ENCODE measurements at places on chromosomes 13 and 19. TPM values are rescaled to one million over a fixed set of nuclear protein-coding genes. Genes with fewer than 3 reads are reported as not detected.

RINL gene
- total RNA-seq: 4.7 TPM

TGFB1 gene
- total RNA-seq: 33.7 TPM

NAPSA gene
- total RNA-seq: 0.49 TPM

DNA sequence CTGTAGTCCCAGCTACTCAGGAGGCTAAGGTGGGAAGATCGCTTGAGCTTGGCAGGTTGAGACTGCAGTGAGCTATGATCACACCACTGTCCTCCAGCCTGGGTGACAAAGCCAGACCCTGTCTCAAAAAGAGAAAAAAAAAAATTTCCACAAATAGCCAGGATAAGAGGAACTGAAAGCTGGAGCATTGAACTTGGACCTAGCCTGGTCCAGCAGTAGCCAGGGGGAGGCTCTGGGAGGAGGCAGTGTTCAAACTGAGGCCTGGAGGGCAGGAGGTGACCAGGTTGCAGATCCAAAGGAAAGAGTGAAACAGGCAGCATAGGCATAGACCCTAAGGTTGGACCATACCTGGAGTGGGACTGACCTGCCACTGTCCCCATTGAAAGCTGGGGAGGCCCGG, 26.9 kb upstream of the PIK3R2 start:
- H3K36me3 ChIP-seq: peaks cover 33% of the 10 kb centered on the region
- H3K4me3 ChIP-seq: no peak overlapping the region
- no peak for DNase-seq
- no peaks in the 10 kb centered on the region for H3K27me3 ChIP-seq
- H3K27ac ChIP-seq: no peak overlapping the region

DNA sequence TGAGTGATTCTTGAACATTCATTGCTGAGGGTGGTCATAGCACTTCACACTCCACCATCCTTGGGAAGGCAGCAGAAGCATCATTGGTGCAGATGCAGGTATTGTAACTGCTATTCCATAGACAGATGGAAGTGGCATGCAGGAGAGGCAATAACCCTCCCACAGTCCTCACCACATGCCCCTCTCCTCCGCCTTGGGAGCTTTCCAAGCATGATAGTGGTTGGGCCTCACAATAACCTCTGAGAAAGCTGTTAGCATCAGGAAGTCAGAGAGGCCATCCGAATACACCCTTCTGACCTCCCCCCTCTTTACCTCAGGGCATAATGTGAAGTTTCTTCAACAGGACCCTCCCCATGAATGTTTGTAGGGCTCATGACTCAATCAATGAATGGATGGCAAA, 177.9 kb downstream of the KATNAL1 start:
- H3K27ac ChIP-seq: no peak overlapping the region
- H3K4me3 ChIP-seq: no peak overlapping the region
- peaks cover 33% of the 10 kb centered on the region for H3K4me1 ChIP-seq
- DNase-seq: no peak

GRCh38 chr19:31066385-31066784, 282.9 kb downstream of the TSHZ3 start:
- DNase-seq: peak; percentile 66
- no peak overlapping the region for H3K27ac ChIP-seq
- no peaks in the 10 kb centered on the region for H3K36me3 ChIP-seq
- no peak overlapping the region for H3K4me3 ChIP-seq
- H3K4me1 ChIP-seq: peaks cover 4% of the 10 kb centered on the region

DNA sequence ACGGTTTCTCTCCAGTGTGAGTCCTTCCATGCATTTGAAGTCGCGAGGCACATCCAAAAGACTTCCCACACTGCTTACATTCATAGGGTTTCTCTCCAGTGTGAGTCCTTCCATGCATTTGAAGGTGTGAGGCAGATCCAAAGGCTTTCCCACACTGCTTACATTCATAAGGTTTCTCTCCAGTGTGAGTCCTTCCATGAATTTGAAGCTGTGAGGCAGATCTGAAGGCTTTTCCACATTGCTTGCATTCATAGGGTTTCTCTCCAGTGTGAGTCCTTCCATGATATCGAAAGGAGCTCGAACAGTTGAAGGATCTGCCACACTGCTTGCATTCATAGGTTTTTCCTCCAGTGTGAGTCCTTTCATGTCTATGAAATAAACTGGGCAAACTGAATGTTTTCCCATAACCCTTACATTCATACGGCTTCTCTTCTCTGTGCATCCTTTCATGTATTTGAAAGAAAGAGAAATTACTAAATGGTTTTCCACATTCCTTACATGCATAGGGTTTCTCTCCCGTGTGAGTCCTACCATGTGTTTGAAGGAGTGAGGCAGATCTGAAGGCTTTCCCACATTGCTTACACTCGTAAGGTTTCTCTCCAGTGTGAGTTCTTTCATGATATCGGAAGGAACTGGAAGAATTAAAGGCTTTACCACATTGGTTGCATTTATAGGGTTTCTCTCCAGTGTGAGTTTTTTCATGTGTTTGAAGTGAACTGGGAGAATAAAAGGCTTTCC, 20.3 kb downstream of the ZNF433 start:
- no peak overlapping the region for H3K27ac ChIP-seq
- H3K36me3 ChIP-seq: peaks cover 6% of the 10 kb centered on the region
- no peak for DNase-seq
- no peaks in the 10 kb centered on the region for H3K4me1 ChIP-seq

DNA sequence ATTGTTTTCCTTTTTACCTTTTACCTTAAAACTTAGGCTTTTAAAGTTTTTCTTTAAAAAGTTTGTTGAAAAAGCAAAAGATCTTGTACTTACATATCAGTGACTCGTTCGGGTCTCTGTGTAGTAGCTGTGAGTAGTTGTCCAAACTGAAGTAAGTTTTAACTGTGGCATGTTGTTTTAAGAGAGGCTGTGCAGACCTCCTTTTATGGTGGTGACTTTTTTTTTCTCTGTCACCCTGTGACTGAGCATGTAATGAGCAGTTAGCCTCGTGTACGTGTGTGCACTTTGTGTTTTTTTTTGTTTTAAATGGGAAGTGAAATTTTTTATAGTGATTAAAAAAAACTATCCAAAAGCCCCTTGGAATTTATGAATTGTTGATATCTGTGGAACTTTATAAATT, at the start of gene GPR183:
Gene GPR183 (minus strand): TSS at position 153 of the 400 bp plus-strand sequence. CDS start 11,254 bp downstream, outside the sequence.
- peaks cover 6% of the 10 kb centered on the region for H3K4me1 ChIP-seq
- peak within 1 kb of the TSS; percentile 42 for H3K27ac ChIP-seq
- no peak within 1 kb of the TSS for H3K4me3 ChIP-seq
- H3K27me3 ChIP-seq: no peaks in the 10 kb centered on the region
- H3K36me3 ChIP-seq: peaks cover 16% of the 10 kb centered on the region

GRCh38 chr13:42355092-42355485, 83.1 kb downstream of the AKAP11 start:
- peaks cover 6% of the 10 kb centered on the region for H3K4me1 ChIP-seq
- H3K36me3 ChIP-seq: no peaks in the 10 kb centered on the region
- no peak for DNase-seq
- H3K27ac ChIP-seq: no peak overlapping the region
- H3K4me3 ChIP-seq: no peak overlapping the region
- H3K27me3 ChIP-seq: no peaks in the 10 kb centered on the region

DNA sequence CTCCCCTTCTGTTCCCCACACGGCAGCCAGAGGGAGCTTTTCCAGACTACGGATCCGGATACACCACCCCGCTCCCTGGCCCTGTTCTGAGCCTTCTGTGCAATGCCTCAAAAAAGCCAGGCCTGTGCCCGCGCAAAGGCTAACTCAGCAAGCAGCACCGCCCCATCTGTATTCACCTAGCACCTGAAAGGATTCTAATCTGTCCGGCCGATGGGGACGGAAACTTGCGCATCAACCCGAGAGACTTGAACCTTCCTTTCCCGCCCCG, 589 bp downstream of the ZBTB45 start:
- H3K27me3 ChIP-seq: no peaks in the 10 kb centered on the region
- H3K36me3 ChIP-seq: peaks cover 35% of the 10 kb centered on the region
- peak overlapping the region; percentile 100 for H3K27ac ChIP-seq
- DNase-seq: peak; percentile 80

DNA sequence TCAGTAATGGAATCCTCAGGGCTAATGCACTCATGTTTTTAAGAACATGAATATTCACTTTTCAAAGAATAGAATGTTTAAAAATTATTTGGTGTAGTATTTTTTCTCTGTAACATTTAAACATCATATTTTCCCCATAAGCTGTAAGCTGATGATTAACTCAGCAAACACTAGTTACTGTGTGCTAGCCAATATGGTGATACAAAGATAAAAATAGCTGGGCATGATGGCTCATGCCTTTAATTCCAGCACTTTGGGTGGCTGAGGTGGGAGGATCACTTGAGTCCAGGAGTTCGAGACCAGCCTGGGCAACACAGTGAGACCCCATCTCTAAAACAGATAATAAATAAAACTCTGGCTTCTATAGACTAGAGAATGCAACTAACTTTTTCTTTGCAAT, 13.2 kb downstream of the RNF17 start:
- no peak overlapping the region for H3K27ac ChIP-seq
- H3K4me1 ChIP-seq: no peaks in the 10 kb centered on the region
- H3K36me3 ChIP-seq: no peaks in the 10 kb centered on the region
- no peaks in the 10 kb centered on the region for H3K27me3 ChIP-seq

Data from MCF 10A (cell line).